NCI-H2171 (cell line): ENCODE measurements at places on chromosomes 2 and 18.

DNA sequence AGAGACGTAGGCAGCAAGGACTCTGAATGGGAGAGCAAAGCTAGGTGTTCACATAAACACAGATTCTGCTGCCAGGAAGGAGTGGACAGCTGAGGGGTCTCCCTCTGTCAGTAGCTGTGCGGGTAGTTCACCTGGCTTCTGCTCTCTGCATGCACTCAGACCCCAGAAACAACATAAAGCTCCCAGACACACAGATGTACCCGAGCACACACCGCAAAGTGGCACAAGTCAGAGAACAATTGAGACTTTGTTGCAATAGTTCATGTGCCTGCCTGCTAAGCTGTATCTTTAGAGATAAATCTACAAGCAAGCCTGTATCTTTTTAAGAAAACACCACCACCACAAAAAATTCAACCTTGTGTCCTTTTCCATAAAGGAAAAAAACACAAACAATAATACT, 420.0 kb upstream of the ST6GAL2 start:
- DNase-seq = no peak

GRCh38 chr2:221958224-221958623, 340.6 kb downstream of the PAX3 start:
- DNase-seq = no peak

DNA sequence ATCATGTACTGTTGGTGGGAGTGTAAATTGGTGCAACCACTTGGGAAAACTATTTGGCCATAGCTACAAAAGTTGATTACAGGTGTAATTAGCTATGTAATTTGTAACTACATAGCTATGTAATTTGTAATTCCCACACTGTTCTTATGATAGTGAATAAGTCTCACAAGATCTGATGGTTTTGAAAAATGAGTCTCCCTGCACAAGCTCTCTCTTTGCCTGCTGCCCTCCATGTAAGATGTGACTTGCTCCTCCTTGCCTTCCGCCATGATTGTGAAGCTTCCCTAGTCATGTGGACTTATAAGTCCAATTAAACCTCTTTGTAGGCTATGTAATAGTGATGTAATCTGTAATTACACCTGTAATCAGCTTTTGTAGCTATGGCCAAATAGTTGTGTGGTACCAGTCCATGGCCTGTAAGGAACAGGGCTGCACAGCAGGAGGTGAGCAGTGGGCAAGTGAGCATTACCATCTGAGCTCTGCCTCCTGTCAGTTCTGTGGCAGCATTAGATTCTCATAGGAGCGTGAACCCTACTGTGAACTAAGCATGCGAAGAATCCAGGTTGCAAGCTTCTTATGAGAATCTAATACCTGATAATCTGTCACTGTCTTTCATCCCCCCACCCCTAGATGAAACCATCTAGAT, 133.7 kb upstream of the COPS8 start:
- DNase-seq = no peak

- no peak for DNase-seq
Observed at GRCh38 chr2:28271919-28272250, 120.8 kb upstream of the FOSL2 start.

DNA sequence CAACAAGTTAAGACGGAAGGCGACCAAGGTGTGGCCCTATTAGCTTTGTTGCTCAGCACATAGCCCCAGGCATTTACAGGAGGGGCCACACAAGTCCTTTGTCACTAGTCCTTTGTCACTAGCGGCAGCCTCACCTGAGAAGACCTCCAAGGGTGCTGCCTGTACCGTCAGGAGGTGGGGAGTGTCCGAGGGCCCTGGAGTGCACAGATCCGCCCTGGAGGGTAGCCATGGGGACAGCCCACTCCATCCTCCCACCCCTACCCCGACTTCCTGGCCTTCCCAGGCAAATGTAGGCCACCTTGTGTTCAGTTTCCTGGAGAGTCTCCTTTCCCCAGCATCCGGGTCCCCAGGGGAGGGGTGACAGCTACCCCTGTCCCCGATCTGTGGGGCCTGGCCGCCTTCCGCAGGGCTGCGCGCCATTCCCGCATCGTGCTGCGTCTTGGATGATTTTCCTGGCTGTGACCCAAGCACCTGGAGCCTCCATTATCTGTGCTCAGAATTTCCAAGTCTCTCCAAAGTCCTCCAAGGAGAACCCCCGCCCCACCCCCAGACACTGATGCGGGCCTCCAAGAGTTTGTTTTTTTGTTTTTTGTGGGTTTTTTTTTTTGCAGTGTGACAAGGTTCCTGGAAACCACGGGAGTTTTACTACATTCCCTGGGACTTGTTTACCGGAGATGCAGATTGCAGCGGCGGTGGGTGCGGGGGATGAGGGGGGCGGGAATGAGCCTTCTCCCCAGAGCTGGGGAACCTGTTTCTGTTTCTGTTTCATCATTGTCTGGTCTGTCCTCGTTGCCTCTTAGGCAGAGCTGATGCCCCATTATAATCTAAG, 28.6 kb downstream of the TEX44 start:
- no peak for DNase-seq

DNA sequence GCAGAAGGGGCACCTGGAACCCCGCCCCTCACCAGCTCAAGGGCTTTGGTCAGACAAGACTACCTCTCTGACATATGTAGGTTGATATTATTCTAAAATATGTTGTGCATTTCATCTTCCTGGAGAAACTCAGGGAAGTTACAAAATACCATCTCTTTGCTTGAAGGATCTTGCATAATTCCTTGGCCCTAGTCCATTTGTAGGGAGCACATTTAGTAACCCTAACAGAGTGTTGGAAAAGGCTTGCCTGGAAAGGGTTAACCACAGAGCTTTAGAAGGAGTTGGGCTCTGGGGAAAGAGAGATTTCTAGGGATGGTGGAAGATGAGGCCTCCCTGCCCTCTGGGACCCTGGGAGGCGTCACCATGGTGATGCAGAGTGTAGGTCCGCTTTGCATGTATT, 143.0 kb upstream of the SLC1A4 start:
- DNase-seq = no peak
